ENCODE measurements at places on chromosomes 4 and X. TPM values are rescaled to one million over a fixed set of nuclear protein-coding genes. Genes with fewer than 3 reads are reported as not detected.

DNA sequence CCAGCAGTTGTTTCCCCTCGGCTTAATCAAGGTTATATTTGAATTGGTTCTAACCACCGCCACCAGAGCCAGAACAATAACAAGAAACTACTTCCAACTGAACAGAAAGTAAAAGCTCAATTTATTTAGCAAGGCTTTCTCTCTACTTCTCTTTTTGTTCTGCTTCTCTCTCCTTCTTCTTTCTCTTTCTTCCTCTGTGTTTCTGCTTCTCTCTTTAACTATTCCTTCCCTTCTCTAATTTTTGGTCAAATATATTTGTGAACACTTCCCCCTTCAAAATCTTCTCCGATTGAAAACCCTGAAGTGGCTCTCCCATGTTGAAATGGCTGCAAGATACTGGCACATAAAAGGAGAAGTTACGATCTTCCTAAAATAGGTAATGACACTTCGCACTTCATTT is 1195.9 kb upstream of the PRKX start:
- ATAC-seq: no peak

DNA sequence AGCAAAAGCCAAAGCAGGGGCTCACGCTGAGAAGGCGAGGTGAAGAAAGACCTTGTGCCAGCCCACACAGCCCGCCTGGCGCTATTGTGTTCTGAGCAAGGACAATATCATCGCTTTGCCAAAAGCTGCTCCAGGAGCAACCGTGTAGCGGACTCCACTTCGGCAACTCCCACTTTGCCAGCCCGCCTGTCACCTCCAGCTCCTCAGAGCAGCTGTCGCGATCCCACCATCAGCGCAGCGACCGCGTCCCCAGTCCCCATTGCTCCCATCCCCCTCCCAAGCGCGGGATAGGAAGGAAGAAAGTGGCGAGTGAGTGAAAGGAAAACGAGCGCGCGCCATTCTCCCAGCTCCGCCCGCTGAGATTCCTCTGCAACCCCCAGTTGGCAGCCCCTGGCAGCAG is 759 bp downstream of the ZC4H2 start:
- no peak for ATAC-seq

GRCh38 chr4:53764761-53765490 is 173.6 kb upstream of the LNX1 start:
- ATAC-seq: no peak

- ATAC-seq: peak; percentile 68
Observed at GRCh38 chr4:124804041-124804440, 91.5 kb upstream of the ANKRD50 start.

DNA sequence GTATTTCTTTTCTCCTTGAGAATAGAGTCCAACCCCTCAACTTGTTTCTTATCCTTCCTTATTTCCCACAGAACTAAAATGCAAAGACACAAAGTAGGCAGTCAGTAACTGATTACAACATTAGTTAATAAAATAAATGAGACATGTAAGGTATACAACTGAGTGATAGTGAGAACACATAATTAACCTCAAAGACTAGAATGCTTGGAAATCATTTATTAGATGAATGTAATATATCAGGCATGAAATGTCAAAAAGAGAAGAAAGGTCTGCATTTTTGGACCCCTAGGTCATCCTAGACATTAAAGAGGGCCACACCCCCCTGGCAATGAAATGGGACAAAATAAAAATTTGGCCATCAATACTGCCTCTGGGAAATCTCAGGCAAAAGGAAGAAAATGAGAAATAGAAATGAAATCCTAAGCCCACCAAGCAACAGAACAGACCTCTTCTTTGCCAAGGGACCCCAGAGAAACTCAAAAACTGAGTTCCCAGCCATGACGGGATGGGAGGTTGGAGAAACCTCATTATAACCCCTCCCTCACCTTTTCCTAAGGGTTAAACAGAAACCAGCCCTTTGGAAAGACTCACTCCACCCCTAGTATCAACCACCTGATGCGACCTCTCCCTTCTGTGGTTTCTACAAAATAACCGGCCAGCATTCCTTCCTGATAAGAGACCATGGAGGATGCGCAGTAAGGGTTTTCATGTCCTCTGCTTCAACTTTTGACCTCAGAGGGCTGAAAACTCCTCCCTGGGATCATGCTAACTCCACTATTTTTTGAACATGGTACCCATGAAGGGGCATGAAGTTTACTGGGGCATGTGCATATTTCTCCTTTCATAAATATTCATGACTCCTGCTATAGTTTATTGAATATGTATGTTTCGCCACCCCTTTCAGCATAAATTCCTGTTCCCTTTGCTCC is 90.0 kb upstream of the EXOC1L start:
- no peak for ATAC-seq

- no peak for ATAC-seq
Observed at GRCh38 chr4:187258651-187259401, 535.2 kb upstream of the FAT1 start.

DNA sequence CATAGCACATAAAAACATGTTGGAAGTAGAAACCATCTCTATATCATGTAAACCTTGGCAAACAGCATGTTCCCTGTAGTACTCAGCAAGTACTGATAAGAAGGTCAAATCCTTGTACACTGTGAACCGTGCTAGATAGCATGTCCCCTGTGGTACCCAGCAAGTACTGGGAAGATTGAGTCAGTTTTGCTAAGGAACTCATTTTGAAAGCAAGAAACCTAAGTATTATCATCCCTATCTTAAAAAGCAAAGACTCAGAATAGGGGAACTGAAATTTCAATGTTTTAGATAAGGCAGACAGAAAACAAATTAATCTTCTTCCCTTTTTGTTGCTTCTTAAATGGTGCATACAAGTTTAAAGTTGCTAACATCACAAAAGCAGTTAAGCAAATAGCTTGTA is 180.2 kb downstream of the RBM46 start:
- ATAC-seq: no peak

DNA sequence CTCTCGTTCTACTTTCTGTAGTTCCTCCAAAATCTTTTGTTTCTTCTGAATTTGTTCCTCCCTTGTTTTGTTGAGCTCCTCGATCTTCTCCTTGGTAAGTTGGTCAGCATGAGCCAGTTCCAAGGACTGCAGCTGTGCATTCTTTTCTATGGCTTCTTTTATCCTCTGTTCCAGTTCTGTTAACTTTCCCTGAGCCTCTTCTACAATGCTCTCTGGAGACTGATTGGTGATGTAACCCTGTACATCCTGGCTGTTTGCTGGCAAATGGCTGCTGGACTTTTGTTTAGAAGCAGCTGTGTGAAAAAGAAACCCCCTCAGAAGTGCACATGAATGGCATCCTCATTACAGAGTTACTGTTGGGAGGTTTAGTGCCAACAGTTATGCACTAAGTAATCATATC is 70.5 kb upstream of the COX18 start:
- ATAC-seq: no peak

GRCh38 chr4:121253961-121254360 is 89.8 kb upstream of the TNIP3 start:
- peak; percentile 22 for ATAC-seq

- no peak for ATAC-seq
Observed at GRCh38 chr4:105306820-105307219, 160.1 kb downstream of the TET2 start.

- ATAC-seq: no peak
Observed at GRCh38 chr4:137378821-137379220, 153.5 kb downstream of the PCDH18 start.

GRCh38 chr4:174156239-174156826 is 127.1 kb downstream of the FBXO8 start:
- no peak for ATAC-seq

GRCh38 chr4:187103351-187103750 is 379.7 kb upstream of the FAT1 start:
- ATAC-seq: no peak

DNA sequence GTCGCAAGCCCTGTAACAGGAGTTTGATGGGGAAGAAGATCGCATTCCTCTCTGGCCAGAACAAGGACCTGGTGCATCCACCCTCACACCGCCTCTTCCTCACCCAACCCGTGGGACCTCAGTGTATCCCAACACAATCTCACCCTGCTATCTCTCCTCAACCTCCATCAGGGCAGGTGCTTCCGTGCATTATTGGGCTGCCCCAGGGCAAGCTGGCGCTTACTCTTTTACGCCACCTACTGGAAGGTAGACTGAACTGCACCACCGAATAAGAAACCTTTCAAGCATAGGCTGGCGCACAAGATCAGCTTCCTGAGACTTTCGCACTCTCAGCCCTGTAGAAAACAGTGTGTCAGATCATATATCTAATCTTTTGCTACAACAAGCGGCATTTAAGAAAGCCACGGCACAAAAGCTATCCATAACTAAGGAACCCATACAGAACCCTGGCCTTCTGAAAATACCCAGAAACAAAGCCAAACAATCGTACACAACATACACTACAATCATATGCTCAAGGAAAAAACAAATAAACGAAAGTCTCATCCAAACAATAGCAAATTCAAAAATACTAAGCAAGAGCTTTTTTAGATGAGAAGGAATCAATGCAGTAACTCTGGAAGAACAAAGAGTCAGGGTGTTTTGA is 209.3 kb downstream of the UGT8 start:
- peak; percentile 60 for ATAC-seq

DNA sequence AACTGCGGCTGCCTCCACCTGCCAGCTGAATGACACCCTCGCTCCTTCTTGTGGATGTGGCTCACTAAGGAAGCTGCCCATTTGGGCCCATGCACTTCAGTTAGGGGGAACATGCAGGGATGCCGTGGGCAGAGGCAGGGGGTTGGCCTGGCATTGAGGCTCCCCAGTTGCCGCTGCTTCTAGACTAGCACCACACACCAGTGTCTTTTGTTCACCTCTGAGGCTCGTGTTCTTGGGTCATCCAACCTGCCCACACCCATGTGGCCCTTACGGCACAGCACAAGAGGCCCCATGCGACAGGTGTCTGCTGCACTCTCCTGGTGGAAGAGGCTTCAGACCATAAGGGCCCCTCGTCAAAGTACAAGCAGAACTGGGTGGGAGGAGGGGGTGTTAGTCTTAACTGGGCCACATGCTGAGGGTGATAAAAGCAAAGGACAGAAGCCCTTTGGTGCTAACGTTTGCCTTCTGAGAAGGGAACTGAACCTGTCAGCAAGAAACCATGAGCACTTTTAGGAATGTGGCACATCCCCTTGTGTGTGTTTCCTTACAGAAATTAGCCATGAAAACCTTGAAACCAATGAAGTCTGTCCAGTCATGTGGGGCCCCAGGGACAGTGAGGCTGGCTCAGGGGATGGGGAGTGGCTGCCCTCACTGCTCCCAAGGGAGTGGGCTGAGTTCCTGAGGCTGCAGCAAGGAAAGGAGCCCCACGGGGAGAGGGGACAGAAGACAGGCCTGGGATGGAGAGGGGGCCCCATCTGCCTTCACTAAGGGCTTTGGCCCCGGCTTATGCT is 39.2 kb downstream of the MAP7D3 start:
- no peak for ATAC-seq

GRCh38 chr4:148369919-148370318 is 72.3 kb downstream of the NR3C2 start:
- ATAC-seq: no peak

DNA sequence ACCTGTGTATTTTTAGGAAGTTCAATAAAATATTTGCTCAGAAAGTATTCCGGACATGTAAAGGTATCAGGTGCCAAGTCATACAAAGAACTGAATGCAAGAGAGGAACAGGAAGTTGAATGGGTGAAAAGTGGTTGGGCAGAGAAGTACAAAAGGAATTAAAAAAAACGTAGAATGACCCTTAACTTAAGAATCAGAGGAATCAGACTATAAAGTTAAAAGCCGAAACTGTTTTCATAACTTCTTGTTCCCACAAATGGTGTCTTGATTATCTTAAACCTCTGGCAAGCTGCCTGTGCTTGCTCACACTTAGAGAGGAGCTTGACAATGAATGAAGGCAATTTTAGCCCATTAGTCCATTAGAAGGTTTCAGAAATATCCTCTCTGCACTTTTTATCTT is 81.6 kb upstream of the HHIP start:
- ATAC-seq: no peak

GRCh38 chr4:132934911-132935310 is 214.2 kb upstream of the PCDH10 start:
- ATAC-seq: no peak

DNA sequence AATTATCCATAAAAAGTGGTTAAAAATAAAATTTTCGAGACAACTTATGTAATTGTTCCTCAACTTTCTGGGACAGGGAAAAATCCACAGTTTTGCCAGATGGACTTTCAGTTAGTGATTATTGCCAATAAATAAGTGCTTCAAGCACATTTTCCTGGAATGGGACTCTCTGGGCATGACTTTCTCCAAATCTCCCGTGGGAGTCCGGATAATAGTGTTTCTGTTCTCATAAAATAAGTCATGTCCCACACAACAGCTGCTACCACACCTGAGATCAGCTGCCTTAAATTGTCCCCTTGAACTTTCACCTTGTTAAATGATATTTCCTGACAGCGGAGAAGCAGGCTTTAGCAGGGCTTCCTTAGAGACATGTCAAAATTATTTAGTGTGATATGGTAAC is 133.4 kb upstream of the NAP1L5 start:
- no peak for ATAC-seq

- ATAC-seq: no peak
Observed at GRCh38 chrX:107709266-107709806, 66.3 kb downstream of the TSC22D3 start.

- no peak for ATAC-seq
Observed at GRCh38 chr4:122334828-122335227, 44.0 kb upstream of the ADAD1 start.

- no peak for ATAC-seq
Observed at GRCh38 chr4:82906469-82906868, 5.9 kb downstream of the THAP9 start.

GRCh38 chr4:35166466-35166865 is 1077.8 kb downstream of the ARAP2 start:
- no peak for ATAC-seq

DNA sequence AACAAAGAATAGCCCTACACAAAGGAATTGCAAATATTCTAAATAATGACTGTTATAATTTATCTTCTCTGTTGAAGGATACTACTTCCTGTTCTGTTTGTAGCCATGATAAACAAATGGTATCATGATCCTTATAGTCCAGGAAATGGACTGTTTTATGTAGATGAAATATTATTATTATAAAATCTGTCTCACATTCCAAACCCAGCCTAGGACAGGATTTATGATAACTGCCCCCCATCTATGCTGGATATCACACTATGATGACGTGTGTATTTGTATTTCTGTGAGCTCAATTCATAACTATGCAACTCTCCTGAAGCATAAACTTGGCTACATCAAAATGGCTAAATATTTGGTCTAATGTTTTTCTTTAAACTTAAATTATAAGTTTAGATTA is 21.3 kb downstream of the DMD start:
- no peak for ATAC-seq

GRCh38 chr4:24303926-24304325 is 280.4 kb downstream of the DHX15 start:
- no peak for ATAC-seq

- ATAC-seq: no peak
Observed at GRCh38 chr4:38065176-38065575, 105.0 kb downstream of the PTTG2 start.

FAM9C gene
- total RNA-seq: not detected

AMTN gene
- not detected for total RNA-seq

SEC31A gene
- total RNA-seq: 122 TPM

MAB21L2 gene
- total RNA-seq: not detected

MID1IP1 gene
- total RNA-seq: 47.6 TPM

SPANXA2 gene
- total RNA-seq: not detected

CITED1 gene
- total RNA-seq: not detected

PHEX gene
- 0.36 TPM for total RNA-seq

ABLIM2 gene
- total RNA-seq: 20.1 TPM

SLC6A14 gene
- 10.7 TPM for total RNA-seq
